ENCODE measurements at places on chromosomes 1 and 21.

- DNase-seq = no peak
Observed at GRCh38 chr1:19758227-19758830, 41.4 kb downstream of the TMCO4 start.

DNA sequence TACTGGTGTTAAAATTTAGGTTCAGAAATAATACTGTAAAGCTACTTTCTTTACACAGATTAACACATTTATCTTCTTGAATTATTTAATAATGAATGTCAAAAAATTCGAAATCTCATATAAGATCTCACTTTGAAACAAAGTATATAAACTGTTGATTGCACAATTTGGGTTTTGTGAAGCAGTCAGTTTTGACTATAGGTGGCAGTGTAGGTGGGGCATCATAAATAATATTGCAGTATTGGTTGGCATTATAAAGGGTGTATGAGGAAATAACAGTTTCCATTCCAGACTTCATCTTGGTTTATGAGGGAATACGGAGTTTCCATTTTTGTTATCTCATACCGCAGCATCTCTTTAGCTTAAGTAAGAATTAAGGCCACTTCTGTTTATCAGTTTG is 49.9 kb downstream of the SUCO start:
- DNase-seq = no peak

GRCh38 chr1:28343405-28343804 is 14.6 kb downstream of the MED18 start:
- DNase-seq = no peak

DNA sequence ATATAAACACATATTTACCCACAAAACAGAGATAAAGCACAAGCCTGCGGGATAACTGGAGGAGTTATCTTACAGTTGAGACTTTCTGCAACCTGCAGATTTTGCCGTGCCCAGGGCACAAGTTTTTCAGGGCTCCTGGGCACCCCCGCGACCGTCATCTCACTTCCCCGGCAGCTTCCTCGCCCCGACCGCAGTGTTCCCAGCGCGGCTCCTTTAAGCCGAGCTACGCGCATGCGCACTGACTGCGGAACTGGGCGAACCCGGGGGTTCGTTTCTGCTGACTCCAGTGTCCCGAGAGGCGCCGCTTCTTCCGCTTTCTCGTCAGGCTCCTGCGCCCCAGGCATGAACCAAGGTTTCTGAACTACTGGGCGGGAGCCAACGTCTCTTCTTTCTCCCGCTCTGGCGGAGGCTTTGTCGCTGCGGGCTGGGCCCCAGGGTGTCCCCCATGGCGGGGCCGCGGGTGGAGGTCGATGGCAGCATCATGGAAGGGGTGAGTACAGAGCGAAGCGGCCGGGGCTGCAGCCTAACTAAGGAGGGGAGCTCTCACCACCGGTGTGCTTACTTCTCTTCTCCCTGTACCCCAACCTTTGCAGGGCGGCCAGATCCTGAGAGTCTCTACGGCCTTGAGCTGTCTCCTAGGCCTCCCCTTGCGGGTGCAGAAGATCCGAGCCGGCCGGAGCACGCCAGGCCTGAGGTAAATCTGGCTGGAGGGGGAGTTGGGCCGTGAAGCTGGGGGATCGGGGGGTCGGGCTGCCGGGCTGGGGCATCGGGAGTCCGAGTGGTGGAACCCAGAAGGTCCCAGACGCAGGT is at the start of gene RTCA:
RTCA (plus strand) TSS at position 286 of the 810 bp plus-strand sequence; CDS start at position 446, 160 bp downstream.
- DNase-seq = peak; percentile 95

DNA sequence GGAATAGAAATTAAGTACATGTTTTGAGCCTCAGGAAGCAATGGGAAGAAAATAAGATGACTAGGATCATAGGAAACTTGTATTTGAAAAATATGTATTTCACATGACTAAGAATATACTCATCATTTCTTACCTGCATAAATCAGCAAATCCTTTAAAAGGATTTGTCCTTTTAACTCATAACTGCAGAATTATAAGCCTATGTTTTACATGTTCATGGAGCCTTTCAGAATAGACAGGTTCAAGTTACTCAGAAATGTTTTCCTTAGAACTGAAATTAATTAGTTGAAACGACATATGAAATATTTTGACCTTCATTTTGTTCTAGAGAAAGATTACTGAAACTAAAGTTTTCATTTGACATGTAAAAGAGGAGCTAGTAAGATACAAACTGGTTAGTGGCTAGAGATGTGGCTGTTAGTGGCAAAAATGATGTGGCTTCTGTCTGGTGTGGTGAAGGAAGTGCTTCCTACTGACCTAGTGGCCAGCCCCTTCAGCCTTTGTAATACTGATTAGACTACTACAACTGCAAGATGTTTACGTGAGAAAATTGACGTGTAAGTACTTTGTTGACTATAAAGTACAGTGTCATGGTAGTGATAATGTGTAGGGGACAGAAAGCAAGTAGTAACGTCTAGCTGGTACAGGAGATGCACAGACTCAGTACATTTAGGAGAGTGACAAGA is 54.7 kb downstream of the PACC1 start:
- no peak for DNase-seq

GRCh38 chr1:231162970-231163829 is 1.3 kb downstream of the TRIM67 start:
- no peak for DNase-seq

GRCh38 chr1:1989102-1989542 is 14.5 kb downstream of the CFAP74 start:
- no peak for DNase-seq

- no peak for DNase-seq
Observed at GRCh38 chr21:17446737-17447136, 66.1 kb upstream of the CXADR start.

- no peak for DNase-seq
Observed at GRCh38 chr1:5165762-5166161, 511.4 kb downstream of the AJAP1 start.

DNA sequence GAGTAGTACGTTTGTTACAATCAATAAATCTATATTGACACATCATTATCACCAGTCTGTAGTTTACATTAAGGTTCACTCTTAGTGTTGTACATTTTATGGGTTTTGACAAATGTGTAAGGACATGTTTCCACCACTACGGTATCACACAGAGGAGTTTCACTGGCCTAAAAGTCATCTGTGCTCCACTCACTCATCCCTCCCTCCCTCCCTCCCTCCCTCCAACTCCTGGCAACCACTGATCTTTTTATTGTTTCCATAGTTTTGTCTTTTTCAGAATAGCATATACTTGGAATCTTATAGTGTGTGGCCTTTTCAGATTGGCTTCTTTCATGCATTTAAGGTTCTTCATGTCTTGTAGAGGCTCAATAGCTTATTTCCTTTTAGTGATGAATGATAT is 44.1 kb upstream of the RHOU start:
- no peak for DNase-seq

DNA sequence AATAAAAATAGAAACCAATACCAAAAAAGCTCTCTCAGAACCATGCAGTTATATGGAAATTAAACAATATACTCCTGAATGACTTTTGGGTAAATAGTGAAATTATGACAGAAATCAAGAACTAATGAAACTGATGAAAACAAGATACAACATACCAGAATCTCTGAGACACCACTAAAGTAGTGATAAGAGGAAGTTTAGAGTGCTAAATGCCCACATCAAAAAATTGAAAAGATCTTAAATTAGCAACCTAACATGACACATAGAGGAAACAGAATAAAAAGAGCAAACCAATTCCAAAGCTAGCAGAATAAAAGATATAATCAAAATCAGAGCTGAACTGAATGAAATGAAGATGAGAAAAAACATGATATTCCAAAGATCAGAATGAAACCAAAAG is 430.9 kb downstream of the LTN1 start:
- DNase-seq = no peak

DNA sequence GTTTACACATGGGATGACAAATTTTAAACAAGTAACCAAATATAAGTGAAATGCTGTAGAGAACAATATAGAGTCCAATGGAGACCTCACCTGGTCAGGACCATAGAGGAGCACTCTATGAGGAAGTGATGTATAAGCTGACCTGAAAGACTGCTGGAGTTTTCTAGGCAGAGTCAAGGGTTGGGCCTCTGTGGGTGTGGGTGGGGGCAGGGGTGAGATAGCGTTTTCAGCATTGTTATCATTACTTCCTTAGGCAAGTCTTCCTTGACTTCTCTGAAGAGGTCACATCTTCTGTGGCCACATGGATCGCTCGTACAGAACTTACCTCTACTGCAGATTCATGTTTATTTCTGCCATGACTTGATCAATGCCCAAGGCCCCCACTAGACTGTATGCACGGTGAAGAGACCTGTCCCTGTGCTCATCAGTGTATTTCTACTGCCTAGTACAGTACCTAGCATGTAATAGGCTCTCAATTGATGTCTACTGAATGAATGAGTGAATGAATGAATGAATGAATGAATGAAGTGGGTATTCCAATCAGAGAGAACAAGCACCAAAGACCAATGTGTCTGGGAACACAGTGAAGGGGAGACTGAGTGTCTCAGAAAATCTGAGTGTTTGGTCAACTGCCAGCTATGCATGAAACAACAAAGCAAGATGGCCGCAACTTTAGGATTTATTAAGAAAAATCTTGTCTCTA is 116.5 kb downstream of the RNF220 start:
- no peak for DNase-seq

- DNase-seq = no peak
Observed at GRCh38 chr21:34526618-34527290, 14.7 kb upstream of the KCNE1 start.

GRCh38 chr1:18808550-18808949 is 50.9 kb downstream of the TAS1R2 start:
- DNase-seq = no peak

DNA sequence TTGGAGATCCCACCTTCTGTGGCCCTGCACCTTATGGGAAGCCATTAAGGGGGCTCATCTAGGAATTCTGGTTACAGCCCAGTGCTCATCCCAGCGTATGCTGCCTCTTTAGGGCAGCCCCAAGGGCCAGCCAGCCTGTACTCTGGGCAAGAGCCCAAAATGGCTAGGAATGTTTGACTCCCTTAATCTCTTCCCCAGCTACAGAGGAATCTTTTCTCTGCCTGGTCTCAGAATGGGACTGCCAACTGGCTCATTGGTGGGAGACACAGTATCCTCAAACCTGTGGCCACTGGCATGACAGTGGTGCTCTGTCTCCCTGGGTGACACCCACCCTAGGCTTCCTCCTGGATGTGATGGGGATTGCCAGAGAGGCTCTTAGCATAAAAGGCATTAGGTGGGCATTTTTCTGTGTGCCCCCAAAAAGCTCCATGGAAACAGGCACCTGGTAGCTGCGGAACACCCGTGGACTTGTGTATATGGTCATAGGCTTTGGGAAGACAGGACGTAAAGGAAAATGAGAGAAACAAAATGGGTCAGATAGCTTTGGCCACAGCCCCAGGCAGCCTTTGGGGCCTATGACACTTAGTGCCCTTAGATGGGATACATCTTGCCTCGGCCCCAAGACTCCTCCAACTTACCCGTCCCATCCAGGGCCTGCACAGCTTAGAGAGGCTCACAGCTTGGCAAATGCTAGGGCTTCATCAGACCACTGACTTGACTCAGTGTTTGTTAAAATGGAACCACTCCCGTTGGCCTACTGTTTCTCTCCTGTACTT is 6.9 kb downstream of the TMEM81 start:
- no peak for DNase-seq

GRCh38 chr21:34844013-34844923 is 175.5 kb downstream of the CLIC6 start:
- no peak for DNase-seq

- DNase-seq = no peak
Observed at GRCh38 chr1:15625056-15625917, 8.0 kb downstream of the DDI2 start.

- DNase-seq = no peak
Observed at GRCh38 chr1:240284656-240285414, 193.2 kb downstream of the FMN2 start.

DNA sequence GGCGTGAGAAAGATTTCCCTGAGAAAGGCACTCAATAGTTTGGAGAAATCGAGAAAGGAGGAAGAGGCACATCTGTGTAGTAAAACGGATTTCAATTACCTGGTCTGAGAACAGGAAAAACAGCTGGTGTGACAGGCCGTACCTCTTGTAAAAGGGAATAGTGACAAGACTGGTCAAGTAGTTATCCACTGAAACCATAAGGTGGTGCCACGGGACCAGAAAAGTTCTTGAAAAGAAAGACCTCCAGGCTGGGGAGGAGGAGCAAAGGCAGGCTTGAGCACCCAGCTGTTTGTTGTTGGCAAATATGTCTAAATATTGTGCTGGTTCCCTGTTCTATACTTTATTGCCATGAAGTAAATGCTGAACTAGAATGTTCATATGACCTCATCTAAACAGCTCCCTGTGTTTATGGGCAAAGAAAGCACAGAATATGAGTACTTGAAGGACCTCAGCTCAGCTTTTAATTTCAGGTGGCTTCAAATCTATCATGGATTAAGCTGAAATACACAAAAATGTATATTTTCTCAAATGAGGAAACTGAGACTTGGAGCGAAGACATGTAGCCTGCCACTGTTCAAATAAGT is 4.0 kb downstream of the HAO2 start:
- DNase-seq = no peak

GRCh38 chr21:44533891-44534627 is 5.9 kb downstream of the KRTAP10-1 start:
- DNase-seq = no peak

- DNase-seq = no peak
Observed at GRCh38 chr1:110370827-110371226, 20.0 kb downstream of the SLC16A4 start.

DNA sequence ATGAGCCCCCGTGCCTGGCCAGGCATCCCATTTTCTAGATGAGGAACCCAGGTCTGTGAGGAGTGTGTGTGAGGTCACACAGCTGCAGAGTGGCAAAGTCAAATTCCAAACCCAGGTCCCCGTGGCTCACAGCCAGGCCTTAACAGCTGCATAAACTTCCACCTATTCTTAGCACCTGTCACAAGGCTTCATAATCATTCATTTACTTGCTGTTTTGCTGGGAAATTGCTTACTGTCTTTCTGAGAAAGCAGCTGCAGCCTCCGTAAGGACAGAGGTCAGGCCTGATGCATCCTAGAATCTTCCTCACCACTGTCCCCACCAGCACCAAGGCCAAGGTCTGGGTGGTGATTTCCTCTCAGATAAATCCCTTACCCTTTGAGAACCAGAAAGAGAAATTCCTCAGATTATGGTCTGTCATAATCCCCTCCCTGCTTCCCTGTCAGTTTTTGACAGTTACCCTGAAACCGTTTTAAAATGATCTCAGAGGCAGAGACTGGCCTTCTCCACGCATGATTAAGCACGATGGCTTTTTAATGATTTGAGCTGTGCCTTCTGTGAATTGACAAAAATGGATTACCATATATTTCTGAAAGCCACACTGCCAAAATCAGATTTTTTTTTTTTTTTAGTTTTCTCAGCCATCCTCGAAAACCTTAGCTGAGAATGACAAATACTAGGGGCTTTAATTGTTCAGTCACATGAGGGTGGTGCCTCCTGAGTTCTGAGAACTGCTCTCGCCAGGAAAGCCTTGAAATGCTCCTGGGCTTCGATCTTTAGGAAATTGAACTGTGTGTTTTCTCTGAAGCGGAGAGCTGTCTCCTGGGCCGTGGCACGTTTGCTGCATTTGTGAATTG is 70.0 kb upstream of the SELENON start:
- DNase-seq = no peak

GRCh38 chr1:169126335-169126734 is 19.8 kb downstream of the ATP1B1 start:
- DNase-seq = no peak
